Activated T-cell treated with anti-CD3 and anti-CD28 coated beads, Interleukin-2, amount 50 U/mL, for 4 hours (primary cell): ENCODE measurements at places on chromosomes 11 and 22. TPM values are rescaled to one million over a fixed set of nuclear protein-coding genes. Genes with fewer than 3 reads are reported as not detected.
A peak's percentile ranks its signal among the peaks of the same experiment; 100 is the strongest.

DNA sequence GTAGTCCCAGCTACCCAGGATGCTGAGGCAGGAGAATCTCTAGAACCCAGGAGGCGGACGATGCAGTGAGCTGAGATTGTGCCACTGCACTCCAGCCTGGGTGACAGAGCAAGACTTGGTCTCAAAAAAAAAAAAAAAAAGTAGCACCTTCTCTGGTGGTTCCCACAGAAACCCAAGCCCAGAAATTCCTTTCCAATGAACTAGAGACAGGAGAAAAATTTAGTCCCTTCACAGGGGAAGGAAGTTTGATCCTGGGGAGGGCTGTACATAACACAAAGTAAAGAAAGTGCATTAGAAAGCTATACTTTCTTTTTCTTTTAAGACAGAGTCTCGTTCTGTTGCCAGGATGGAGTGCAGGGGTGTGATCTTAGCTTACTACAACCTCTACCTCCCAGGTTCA, 25.5 kb upstream of the APOA1 start:
- no peak for DNase-seq

DNA sequence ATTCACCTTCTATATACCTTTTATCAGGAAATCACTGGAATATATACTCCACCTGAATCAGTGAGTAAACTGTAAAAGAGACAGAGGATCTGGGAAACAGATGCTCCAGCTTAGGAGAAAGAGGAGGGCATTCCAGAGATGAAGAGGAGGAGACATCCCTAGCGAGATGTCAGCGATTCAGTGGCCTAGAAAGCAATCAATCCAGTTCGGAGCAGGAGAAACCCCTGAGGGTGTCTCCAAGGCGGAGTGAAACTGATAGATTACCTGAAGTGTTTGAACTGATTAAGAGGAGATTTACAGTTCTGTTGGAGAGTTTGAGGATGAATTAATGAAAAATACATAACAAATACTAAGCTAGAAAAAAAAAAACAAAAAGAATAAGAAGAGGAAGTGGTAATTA, 24.5 kb upstream of the TNRC6B start:
- no peak for DNase-seq

Gene APOL4
- total RNA-seq = not detected

GRCh38 chr11:22165087-22165486, 27.8 kb upstream of the ANO5 start:
- DNase-seq = no peak

DNA sequence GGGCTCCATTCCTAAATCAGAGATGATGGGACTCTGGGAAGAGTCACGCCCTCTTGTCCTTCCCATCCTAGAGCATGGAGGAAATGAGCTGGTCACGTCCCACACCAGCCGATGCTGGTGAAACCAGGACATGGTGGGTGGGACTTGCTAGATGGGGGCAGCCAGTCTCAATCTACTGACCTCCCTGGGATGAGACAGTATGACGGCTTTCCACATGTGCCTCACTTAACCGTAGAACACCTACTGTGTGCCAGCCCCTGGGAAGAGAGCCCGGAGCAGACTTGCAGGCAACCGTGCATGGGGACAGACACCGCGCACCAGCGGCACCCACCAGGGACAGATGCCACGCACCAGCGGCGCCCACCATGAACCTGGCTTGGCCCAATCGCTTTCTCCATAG, 3.8 kb downstream of the OSBPL5 start:
- no peak for DNase-seq

GRCh38 chr11:120052196-120052775, 85.6 kb downstream of the TRIM29 start:
- DNase-seq = no peak

Gene KRTAP5-8
- total RNA-seq = not detected

DNA sequence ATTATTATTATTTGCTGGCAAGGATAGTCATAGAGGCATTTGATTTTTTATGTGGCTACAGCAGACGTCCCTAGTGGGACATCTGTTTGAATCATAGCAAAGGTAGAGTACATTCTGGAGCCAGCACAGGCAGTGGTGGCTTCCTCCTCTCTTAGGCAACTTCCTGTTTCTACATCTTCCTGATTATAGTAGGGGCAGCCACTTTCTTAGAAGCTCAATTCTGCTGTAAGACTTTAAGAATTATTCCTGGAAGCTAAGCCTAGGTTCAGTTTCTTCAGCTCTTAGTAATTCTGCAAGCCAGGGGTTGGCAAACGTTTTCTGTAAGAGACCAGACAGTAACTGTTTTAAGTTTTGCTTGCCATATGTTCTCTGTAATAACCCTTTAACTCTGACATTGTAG, 129.3 kb upstream of the TENM4 start:
- DNase-seq = no peak

GRCh38 chr11:130781931-130782330, 134.3 kb downstream of the SNX19 start:
- DNase-seq = no peak

DNA sequence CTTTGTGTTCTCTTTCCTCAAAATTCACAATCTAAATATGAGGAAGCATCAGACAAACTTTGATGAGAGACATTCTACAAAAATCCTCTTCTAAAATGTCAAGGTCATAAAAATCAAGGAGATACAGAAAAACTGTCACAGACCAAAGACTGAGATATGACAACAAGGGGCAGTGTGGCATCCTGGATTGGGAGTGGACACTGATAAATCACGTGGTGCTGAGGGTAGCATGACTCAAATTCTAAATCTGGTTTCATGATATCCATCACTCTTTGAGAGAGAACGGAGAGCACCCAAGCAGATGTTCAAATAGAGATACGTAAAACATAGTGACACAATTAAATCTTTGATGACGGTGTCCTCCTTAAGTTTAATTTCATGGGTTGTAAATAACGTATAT, 13.0 kb upstream of the CARD18 start:
- no peak for DNase-seq

DNA sequence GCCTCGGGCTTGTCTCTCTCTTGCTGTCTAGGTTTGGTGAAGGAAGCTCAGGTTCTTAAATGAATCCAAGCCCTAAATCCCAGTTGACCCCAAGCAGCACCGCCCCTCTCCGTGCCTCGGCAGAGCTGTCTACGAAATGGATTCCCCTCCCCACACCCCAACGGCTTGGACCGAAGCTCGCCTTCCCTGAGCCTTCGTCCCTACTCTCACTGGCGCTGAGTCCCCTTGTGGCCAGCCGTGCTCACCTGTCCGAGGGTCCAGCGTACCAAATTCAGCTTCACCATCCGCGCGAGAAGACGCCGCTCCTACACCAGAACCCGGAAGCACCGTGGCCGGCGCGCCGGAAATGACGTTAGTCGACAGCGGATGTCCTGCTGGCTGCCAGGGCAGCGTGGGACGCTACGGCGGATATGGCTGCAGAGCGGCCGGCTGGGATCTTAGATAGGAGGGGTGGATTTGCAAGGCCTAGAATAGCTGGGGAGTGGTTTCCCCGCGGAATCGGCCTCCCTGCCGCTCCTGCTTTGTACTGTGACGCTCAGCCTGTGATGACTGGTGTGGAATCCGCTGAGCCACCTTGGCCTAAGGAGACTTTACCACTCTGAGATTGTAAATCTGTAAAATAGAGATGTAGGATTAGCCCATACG, at the start of gene TFIP11:
TSS of gene TFIP11 (minus strand) at position 325 of the 645 bp plus-strand sequence. CDS start 2,201 bp downstream, outside the sequence.
- peak; percentile 87 for DNase-seq

Gene KDM4D
- total RNA-seq = 0.90 TPM

- DNase-seq = no peak
Measured at GRCh38 chr11:101034076-101034475, 95.5 kb downstream of the PGR start.

Gene MS4A14
- not detected for total RNA-seq

Gene TRIM51G
- total RNA-seq = not detected

Gene BARX2
- total RNA-seq = 0.28 TPM

DNA sequence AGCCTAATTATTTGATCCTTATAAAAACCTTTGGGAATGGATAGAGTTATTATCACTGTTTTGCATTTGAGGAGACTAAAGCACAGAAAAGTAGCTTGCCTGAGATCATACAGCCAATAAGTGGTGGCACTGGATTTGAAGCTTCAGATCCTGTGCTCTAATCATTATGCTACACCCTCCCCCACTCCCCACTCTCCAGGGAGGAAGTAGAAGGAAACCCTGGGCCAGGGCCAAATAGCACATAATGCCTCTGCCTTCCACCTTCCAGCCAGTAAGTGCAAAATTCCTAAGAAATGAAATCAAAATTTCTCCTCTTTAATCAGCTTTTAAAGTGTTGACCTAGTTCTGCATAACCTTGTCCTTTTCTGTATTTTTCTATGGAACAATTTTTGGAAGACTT, 61.6 kb downstream of the SIK2 start:
- DNase-seq = no peak

Gene CBLIF
- not detected for total RNA-seq

DNA sequence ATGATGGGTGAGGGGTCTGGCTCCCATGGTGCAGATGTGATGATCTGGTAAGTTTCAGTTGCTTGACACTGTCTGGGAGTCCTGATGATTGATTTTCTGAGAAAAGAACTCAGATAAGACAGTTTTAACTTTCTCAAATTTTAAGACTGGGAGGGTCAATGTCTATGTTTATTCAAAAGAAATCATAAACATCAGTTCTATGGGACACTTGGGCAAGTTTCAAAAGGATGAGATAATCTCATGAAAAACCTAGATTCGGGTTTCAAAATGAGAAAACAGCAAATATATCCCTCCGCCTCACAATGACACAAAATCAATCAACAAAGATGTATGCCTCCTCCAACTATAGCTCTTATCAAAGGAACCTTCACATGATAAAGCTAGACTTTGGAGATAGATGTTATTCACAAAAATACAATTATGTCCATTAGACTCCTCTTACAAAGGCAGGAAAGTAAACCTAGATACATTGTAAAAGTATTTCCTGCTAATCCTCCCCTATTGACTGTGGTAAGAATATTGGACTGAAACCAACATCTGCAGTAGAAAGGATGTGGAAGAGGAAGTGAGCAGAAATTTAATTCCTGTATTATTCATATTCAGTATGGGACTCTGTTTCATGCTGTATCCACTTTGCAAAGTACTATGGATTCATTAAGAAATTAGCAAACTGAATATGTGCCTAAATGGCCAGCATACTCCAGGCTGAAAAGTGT, 21.6 kb downstream of the SVIP start:
- DNase-seq = no peak

- DNase-seq = no peak
Measured at GRCh38 chr11:114553642-114554041, 6.0 kb downstream of the NXPE1 start.

Gene SHISAL1
- total RNA-seq = not detected

DNA sequence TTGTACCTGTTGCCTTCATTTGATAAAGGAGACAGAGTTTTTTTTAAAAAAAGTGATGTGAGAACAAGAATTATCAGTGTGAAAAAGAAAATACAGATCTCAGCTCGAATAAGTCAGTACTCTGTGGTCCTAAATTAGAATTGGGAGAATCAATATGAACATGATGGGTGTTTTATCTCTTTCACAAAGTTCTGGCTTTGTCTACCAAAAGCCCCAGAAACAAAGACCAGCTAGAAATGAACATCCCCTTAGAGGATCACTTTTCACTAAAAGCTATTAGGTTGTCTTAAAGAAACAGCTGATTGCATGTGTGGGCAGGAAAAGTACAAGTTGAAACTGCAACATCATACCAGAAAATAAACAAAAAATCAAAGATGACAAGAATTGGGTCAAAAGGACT, 8.4 kb upstream of the ST14 start:
- DNase-seq = no peak

DNA sequence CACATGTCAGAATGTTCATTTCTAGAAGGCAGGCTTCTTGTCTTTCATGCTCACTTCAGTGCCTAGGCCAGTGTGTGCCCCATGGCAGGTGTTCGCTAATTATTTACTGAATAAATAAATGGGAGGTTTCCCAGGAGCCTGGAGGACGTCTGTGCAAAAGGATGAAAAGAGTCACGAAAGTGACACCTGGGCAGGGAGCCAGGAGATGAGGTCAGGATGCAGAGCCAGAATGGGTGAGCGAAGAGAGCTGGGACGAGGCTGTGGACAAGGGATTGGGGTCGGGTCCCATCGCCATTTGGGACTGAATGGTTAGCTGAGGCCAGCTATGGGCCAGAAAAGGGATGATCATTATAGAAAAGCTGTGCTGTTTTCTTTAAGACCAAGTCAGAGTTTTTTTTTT, 560.4 kb downstream of the TBC1D22A start:
- no peak for DNase-seq

- DNase-seq = no peak
Measured at GRCh38 chr11:120392314-120392713, 56.1 kb downstream of the ARHGEF12 start.

Gene THRSP
- total RNA-seq = not detected

DNA sequence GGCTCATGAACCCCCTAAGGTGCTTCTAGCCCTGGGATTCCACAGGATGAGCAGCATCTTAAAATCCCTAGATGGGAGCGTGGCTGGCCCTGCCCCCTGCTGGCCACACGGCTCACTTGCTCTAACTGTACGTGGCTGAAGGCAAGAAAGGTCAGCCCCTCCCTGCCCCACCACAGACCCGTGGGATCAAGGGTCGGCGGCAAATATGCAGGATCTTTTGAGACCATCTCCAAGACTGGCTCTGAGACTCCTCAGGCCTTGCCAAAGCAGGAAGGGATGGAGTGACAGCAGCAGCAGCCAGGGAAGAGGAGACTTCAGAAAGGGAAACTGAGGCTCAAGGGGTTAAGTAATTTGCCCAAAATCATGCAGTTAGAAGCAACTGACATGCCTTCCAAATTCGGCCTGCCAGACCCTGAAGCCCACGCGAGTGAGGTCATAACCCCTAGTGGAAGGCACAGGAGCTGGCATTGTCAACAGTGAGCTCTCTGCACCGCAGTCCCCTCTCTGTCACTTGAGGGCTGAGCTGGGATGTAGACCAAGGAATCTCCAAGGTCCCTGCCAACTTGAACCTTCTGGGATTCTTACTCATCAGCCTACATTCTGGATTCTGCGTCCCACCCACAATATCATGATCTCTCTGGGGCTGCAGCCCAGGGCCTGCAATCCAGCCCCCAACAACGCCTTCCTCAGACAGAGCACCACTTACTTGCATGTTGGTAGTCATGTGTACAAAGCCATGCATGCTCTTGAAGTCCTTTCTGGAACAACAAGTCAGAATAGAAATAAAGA, 31.4 kb downstream of the CREB3L1 start:
- peak; percentile 63 for DNase-seq

DNA sequence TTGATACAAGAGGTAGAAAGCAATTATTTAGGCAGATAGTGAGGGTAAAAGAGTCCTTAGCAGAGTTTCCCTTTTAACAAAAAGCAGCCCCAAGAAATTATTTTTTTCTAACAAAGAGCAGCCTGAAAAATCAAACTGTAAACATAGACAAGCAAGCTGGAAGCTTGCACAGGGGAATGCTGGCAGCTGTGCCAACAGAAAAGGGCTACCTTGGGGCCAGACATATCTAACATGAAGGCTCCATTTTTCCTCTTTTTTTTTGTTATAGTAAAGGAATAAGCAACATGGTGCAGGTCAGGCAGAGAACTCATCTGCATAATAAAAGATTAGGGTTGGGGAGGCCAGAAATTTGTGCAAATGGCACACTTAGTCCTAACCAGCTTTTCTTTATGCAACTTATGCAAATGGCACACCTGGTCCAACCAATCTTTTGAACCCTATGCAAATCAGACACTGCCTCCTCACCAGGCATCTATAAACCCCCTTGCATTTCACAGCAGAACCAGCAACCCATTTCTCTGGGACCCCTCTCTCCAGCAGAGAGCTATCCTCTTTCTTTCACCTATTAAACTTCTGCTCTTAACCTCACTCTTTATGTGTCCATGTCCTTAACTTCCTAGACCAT, 41.8 kb downstream of the PDGFD start:
- DNase-seq = no peak
